Glomerular endothelial cell (primary cell): ENCODE measurements at places on chromosomes 6 and 20. TPM values are rescaled to one million over a fixed set of nuclear protein-coding genes. Genes with fewer than 3 reads are reported as not detected.

The TAGAP gene
- not detected in 2 replicates for total RNA-seq

The MYL9 gene
- 51.2 and 91.8 TPM in 2 replicates for total RNA-seq

GRCh38 chr20:12305188-12305950, 387.7 kb downstream of the BTBD3 start:
- DNase-seq, result no peak

DNA sequence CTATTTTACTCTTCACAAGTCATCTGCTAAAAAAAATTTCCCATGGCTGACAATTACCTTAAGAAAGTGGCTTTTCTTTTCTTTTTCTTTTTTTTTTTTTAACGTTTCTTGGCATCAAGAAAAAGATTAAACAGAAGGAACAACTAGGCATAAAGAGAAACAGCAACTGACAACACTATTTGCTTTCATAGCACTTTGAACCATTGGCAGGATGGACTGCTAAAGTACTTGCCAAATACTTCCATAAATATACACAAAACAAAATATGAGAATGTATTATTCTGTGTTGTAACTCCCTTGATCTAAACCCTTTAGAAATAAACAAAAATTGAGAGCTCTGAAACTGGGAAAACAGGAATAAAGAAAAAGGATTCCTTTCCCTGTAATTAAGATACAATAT, 20.0 kb upstream of the PLN start:
- DNase-seq, result no peak

- no peak for DNase-seq
Observed at GRCh38 chr6:20817806-20818320, 283.6 kb downstream of the CDKAL1 start.

The SLC16A10 gene
- total RNA-seq, result 0.29 TPM in 1 of 2 replicates, not detected in the other

GRCh38 chr6:144581812-144582537, 296.8 kb downstream of the UTRN start:
- no peak for DNase-seq

DNA sequence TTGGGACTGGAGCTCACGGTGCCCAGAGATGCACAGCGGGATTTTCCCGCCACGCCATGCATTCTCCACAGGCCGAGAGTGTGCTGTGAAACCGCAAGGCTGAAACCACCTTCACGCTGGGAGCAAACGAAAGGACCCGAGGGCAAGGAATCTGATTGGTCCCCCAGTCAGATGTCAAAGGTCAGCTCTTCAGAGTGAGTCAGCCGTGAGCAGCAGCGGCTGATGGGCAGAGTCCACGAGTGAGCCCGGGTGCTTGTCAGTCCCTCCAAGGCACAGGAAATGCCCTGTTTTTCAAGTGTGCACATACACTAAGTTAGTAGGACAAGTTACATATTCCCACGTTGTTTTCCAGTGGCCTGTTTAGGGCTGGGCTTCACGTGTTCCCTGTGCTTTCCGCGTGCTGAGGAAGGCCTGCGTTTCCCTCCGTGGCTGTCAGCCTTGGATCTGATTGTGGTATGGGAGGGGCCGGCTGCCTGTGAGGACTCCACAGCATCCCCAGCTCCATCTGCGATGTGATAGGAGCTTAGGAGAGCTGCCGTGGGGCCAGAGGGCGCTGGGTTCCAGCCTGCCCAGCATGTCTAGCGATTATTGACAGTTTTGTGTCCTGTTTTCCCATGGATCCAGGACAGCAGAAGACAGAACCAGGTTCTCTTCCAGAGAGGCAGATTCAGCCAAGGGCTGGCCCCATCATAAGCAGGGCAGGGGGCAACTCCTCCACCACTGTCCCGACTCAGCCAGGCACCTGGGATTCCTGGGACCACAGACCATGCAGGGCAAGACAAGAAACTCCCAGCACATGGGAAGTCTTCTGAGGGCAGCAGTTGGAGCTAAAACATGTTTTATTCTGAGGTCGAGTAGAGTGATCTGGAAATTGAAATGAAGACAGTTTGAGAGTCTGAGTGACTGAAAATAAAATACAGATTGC, 38.2 kb upstream of the FRMD1 start:
- DNase-seq, result no peak

- DNase-seq, result no peak
Observed at GRCh38 chr6:141426400-141426980, 706.2 kb upstream of the GJE1 start.

DNA sequence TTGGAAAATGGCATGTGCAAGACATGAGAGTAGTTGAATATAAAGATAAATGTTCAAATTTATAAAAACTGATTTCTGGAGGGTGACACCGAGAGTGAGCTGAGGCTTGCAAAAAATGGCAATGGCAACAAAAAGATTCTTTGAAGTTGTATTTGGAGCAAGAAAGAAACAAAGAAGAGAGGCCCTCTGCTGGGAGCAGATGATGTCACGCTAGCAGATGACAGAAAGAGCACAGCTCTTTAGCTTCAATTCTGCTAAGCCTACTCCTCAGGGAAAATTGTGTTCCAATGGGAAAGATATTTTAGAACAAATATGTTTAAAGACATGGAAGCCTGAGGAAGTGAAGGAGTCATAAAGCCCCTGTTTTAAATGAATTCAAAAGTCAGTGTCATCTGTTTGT, 125.3 kb upstream of the NOX3 start:
- DNase-seq, result no peak

The C2 gene
- not detected in 2 replicates for total RNA-seq

DNA sequence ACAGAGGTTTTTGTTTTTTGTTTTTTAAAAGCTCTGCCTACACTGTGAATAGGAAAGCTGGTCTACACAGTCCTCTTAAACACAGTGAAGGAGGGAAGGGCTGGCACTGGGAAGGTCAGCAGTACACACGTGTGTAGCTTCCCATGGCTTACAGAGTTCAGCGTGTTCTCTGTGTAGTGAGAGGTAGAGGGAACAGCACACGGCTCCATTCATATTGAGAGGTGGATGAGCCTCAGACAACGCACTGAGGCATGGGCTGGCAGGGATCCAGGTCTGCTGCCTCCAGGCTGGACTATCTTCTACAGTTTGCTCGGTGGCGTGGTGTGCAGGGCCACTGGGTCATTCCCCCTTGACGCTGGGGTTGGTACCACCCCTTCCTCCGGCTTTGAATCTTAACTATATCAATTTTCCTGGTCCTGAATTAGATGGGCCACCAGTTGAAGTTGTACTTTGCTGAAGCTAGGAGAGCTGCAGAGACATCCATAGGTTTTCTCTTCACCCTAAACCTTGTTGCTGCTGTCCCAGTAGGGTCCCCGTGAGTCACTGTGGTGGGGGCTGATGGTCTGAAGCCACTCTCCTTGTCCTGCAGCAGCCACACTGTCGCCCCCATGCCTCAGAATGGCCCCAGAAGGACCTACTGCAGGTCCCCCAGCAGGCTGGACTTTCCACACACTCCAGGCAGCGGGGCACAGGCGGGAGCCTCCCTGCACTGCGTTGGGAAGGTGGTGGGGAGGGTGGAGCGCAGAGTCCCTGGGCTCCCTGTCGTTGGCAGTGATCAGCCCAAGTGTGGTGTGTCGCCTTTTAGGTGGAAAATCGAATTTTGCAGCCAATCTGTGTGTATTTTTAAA, 2.0 kb downstream of the ARFGAP1 start:
- no peak for DNase-seq

GRCh38 chr6:155801046-155801445, 345.4 kb upstream of the NOX3 start:
- no peak for DNase-seq

- no peak for DNase-seq
Observed at GRCh38 chr20:48329676-48330664, 497.8 kb downstream of the PREX1 start.

The SALL4 gene
- total RNA-seq, result 0.92 and 1.8 TPM in 2 replicates

The FAM50B gene
- 6.8 and 8.3 TPM in 2 replicates for total RNA-seq

The ANKRD66 gene
- not detected in 2 replicates for total RNA-seq

- no peak for DNase-seq
Observed at GRCh38 chr20:49938173-49939163, 2.3 kb downstream of the RNF114 start.

GRCh38 chr20:1830240-1830639, 65.0 kb upstream of the SIRPA start:
- no peak for DNase-seq

The FERMT1 gene
- total RNA-seq, result 1.2 and 3.9 TPM in 2 replicates

The HCK gene
- total RNA-seq, result not detected in 2 replicates

The BTNL2 gene
- not detected in 2 replicates for total RNA-seq

DNA sequence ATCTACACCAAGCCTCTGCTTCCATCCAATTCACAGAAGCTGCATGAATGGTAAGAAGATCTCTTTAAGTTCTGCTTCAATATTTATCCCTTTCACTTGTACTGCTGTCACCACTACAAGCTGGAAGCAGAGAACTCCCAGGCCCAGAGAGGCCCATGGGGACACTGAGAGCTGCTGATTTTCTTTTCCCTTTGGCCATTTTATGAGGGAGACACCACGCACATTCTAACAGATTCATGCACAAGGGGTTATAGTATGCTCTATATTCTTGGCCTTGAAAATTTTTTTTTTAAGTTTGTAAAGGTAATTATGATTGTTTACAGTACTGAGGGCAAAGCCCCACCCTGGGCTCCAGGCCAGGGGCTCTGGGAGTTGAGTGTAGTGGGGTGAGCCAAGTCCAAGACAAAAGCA, 88.4 kb downstream of the MYB start:
- DNase-seq, result no peak

DNA sequence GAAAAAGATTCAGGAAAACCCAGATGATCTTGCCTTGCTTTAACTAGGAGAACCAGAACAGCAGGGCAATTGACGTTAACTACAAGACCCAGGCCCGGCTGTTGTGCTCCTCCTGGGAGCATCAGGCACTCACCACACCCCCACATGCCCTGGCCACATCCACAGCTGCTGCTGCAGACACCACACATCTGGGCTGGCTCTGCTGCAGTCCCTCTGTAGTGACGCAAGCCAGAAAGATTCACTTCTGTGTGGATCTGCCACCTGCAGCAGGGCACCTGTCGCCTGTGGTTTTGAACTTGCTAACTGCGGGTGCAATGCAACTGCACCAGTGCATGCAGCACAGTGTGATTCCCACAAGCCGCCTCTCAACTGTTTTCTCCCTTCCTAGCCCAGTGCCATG, 228.8 kb downstream of the SYNDIG1 start:
- DNase-seq, result no peak

- DNase-seq, result no peak
Observed at GRCh38 chr6:168369786-168370185, 50.2 kb upstream of the DACT2 start.

DNA sequence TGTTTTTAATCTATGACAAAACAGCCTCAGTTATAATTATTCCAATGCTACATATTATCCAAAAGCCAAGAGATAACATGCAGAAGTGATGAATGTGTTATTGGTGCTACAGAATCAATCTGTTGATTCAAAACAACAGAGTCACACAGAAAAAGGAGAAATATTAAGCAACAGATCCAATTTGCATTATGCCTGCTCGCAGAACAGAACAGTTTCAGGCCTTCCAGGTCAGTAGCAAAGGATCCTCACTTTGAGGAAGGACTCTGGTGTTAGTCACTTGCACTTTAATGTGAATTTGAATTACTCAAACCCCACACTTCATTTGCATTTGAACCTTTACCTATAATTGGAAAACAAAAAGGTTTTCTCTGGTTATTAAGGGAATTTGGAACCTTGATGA, 198.6 kb upstream of the NT5E start:
- DNase-seq, result no peak

DNA sequence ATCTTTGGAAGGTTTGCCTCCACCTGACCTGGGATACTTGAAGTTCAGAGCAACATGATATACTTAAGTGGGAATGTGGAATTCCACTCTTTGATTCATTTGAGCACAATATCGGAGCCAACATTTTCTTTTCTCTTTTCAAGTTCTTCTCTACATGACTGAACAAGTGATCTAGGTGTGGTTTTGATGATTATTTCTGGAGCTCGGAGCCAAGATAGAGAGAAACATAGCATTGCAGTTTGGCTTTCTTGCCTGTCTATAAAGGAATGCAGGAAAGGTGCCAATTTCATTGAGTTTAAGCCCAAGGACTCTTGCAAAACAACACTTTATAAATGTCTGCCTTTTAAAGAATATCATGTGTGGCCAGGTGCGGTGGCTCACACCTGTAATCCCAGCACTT, 124.2 kb upstream of the FAM83B start:
- DNase-seq, result no peak

GRCh38 chr20:39829256-39829655, 859.8 kb downstream of the MAFB start:
- no peak for DNase-seq

The C6orf58 gene
- not detected in 2 replicates for total RNA-seq

GRCh38 chr6:166942393-166943168, 13.8 kb downstream of the RNASET2 start:
- DNase-seq, result no peak

GRCh38 chr20:57753332-57754164, 43.7 kb upstream of the PMEPA1 start:
- DNase-seq, result no peak

The SCRT2 gene
- not detected in 2 replicates for total RNA-seq

GRCh38 chr6:38310061-38310460, 329.7 kb downstream of the BTBD9 start:
- DNase-seq, result no peak

The C6orf132 gene
- 2.1 and 2.2 TPM in 2 replicates for total RNA-seq

DNA sequence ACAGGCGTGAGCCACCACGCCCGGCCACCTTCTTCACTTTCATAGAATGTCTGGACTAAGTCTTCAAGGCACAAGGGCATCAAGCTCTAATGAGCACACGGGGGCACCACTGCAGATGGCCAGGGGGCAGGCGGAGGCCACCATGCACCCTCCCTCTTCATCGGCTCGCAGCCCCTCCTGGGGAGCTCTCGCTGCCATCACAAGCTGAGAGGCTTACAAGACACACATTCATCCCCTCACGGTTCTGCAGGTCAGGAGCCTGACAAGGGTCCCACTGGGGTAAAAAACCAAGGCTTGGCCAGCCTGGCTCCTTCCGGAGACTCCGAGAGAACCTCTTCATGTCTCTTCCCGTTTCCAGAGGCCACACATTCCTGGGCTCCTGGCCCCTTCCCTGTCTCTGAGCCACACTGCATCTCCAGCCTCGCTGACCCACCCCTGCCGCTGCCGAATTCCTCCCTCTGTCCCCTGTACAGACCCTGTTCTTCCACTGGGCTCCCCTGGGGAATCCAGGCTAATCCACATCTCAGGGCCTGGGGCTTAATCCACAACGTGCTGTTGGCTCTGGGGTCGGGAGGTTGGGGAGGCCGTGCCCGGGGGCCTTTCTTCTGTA, 19.8 kb downstream of the DLL1 start:
- no peak for DNase-seq

The LRRC1 gene
- total RNA-seq, result 6.3 and 8.7 TPM in 2 replicates

The GGTLC1 gene
- not detected in 2 replicates for total RNA-seq

The SMOC2 gene
- not detected in 2 replicates for total RNA-seq

- no peak for DNase-seq
Observed at GRCh38 chr20:13984211-13984610, 6.2 kb downstream of the SEL1L2 start.
